ENCODE measurements at places on chromosomes 2 and 18.
A peak's percentile ranks its signal among the peaks of the same experiment; 100 is the strongest.

DNA sequence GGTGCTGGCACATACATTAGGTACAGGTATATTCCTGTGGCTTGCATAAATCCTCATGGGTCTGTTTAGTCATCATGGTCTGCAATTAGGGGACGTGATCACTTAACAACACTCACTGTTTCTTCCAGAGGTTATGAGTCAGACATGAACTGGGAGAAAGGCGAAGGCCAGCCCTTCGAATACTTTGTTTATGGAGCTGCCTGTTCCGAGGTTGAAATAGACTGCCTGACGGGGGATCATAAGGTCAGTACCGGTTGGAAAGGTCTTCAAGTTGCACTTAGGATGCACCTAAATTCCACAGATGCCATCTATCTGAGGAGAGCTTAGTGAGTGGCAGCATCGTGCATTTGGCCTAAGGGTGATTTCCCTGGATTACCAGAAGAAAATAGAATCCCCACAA lies 76.9 kb downstream of the AOX1 start:
- DNase-seq = no peak

DNA sequence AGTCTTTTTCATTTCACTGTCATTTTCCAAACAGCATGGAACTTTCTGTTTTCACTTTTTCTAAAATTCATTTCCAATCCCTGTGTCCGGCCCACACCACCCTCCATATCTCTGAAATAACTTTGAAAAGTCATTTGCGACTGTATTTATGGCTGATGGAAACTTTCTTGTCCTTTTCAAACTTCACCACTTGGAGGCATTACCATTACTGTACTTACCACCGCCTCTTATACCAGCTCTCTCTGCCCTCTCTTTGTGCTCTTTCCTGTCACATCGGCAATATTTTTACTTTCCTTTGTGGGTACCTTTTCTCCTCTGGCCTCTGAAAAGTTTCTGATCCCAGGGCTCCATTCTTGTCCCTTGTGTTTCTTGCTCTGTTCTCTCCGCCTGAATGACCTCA lies 39.5 kb upstream of the IL1RL1 start:
- DNase-seq = no peak

DNA sequence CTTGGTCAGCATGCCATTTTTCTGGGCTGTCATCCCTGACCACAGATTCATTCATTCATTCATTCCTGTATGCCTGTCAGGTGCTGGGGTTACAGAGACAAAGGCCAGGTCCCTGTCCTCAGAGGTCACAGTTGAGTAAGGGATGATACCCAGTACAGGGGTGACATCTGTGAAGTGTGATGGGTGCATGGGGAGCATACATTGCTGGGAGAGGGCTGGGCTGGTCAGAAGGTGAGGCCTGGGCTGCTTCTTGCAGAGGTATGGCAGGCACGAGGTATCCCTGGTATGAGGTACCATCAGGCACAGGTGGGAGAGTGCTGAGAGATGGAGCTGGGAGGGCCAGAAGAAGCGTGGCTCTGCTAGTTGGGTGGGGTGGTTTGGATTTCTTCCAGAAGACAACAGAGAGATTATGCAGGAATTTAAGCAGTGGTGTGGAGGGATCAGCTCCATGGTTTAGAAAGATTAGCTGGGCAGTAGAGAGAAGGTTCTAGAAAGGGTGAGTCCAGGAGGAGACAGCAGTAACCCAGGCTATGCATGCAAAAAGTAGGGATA lies 181.9 kb upstream of the HAAO start:
- DNase-seq = no peak

- DNase-seq = no peak
These were observed 2.5 kb downstream of the RNF152 start for GRCh38 chr18:61890344-61890743.

- DNase-seq = no peak
These were observed 31.6 kb downstream of the AOX1 start for GRCh38 chr2:200617156-200618053.

DNA sequence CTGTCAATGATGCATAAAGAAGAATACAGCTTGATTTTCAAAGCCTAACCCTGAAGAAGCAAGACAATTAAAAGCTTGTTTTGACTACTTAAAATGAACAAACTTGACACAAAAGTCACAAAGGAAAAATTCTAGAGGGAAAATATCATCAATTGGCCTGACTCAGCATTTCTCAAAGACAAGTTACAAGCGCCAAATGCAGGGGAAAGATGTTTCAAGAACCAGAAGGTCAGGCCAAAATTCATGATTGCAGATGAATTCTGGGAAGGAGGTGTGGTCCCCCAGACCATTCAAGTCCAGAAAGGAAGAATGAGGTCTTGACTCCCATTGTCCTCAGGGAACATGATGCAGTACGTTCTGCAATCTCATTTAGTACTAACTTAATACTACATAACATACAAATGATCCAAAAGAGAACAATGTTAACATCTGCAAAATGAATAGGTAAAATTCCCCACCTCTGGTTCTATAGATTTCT lies 64.5 kb downstream of the FAM210A start:
- DNase-seq = no peak

GRCh38 chr2:70304498-70304897 lies 2.6 kb upstream of the FAM136A start:
- no peak for DNase-seq

DNA sequence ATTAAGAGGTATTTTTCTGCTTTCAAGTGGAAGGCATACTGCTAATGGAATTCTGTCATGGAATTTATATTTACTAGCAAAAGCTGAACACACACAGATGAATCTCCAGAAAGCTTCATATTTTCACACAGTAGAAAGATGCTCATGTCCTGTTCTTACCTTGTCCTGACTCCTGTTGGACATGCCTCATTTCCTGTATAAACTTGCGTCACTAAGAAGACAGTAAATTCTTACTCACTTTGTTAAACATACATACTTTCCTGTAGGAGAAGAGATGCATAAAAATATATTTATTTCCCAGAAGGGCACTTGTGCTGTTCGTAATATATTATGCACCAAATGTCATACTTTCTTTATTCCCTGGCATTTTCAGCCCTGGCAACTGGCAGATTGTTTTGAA lies 238.3 kb upstream of the RASGRP3 start:
- no peak for DNase-seq

GRCh38 chr2:42663828-42664227 lies 95.4 kb downstream of the MTA3 start:
- DNase-seq = no peak

DNA sequence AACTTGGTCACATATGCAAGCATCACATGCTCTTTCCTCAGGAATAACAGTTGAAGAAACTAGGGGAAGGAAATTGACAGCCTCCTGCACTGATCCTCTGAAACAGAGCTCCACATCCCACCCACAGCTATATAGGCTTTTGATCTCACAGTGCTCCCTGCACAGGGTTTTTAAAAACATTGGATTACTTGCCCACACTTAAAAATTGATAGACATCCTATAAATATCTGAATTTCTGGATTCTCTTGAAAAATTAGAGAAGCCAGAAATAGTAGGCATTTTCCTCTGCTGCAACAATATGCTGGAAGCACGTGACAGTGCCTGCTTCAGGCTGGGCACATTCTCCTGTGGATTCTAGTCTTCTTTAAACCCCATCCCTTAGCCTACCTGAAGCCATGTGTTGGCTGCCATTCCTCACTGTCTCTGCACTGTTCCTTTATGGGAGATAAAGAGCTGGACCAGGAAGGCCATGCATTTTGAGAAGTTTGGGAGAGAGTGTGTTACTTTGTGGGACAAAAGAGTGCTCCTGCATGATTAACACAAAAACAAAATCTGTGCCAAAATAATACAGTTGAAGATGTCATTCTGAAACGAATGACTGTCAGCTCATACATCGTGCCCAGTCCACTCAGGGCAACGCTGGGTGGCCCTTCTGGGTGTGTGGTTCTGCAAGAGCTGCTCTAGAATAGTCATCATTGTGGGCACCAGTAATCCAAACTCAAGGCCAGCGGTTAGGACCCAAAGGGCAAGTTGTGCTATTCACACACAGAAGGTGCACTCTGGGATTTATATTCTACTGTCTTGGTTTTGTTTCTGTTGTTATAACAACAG lies 59.8 kb downstream of the GYPC start:
- no peak for DNase-seq

- DNase-seq = peak; percentile 25
These were observed 1.2 kb downstream of the SEMA4C start for GRCh38 chr2:96868555-96869280.

GRCh38 chr2:158686210-158686691 lies 108.9 kb upstream of the DAPL1 start:
- DNase-seq = no peak

- no peak for DNase-seq
These were observed 69.7 kb downstream of the ZNF521 start for GRCh38 chr18:25282282-25282681.

- DNase-seq = no peak
These were observed 98.4 kb upstream of the NCKAP5 start for GRCh38 chr2:133666621-133667020.

DNA sequence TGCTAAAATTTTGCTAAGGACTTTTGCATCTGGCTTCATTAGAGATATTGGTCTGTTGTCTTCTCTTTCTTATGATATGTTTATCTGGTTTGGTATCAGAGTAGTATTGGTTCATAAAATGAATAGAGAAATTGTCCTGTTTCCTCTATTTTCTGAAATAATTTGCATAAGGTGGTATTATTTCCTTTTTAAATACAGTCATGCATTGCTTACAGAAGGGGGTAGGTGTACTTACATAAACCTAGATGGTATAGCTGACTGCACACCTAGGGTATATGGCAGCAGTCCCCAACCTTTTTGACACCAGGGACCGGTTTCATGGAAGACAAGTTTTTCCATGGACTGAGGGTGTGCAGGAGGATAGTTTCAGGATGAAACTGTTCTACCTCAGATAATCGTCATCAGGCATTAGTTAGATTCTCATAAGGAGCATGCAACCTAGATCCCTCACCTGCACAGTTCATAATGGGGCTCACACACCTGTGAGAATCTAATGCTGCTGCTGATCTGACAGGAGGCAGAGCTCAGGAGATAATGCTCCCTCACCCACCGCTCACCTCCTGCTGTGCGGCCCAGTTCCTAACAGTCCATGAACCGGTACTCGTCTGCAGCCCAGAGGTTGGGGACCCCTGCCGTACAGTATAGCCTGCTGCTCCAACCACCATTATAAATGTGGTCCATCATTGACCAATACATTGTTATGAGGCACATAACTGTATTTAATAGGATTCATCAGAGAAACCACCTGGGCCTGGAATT lies 189.2 kb downstream of the FAM210A start:
- DNase-seq = no peak

- no peak for DNase-seq
These were observed 346.3 kb downstream of the CELF4 start for GRCh38 chr18:37219257-37219656.

GRCh38 chr2:199988151-199988550 lies 32.8 kb downstream of the MAIP1 start:
- DNase-seq = no peak

GRCh38 chr2:39432701-39433100 lies 4.4 kb downstream of the MAP4K3 start:
- no peak for DNase-seq

GRCh38 chr2:5067816-5068215 lies 624.4 kb upstream of the SOX11 start:
- no peak for DNase-seq

All from activated CD4-positive, CD25-positive, alpha-beta regulatory T cell (primary cell).